Epithelial cell of proximal tubule (primary cell): ENCODE measurements at places on chromosomes 5 and 9. TPM values are rescaled to one million over a fixed set of nuclear protein-coding genes. Genes with fewer than 3 reads are reported as not detected.

GRCh38 chr9:98276907-98277469 lies 21.5 kb upstream of the TBC1D2 start:
- DNase-seq: no peak

Gene CCNH
- 61.7 and 62.0 TPM in 2 replicates for total RNA-seq

- DNase-seq: no peak
Measured at GRCh38 chr9:125812403-125812802, 65.2 kb downstream of the PBX3 start.

GRCh38 chr9:121483473-121484031 lies 16.1 kb downstream of the GGTA1 start:
- DNase-seq: no peak

Gene MATR3
- total RNA-seq: 175 and 183 TPM in 2 replicates

GRCh38 chr9:90343366-90343765 lies 299.3 kb downstream of the DIRAS2 start:
- DNase-seq: no peak

GRCh38 chr9:17148324-17148723 lies 13.5 kb downstream of the CNTLN start:
- DNase-seq: no peak

DNA sequence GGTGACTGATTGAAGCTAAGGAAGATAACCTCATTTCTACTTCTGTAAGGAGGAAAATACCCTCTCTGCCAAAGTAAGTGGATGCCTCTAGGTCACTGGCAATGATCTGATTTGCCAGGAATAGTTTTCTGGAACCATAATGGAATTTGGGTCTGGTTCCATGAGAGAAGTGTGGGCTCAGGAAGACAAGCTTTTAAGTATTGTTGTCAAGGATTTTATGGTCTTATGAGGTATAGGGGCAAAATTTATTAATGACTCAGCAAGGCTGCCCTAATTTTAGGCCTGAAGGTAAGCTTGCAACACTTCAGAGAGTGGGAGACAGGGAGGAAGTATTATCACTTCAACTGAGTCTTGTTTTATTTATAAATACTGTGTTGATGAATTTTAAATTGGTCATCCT lies 322.6 kb upstream of the ACTBL2 start:
- no peak for DNase-seq
